Glutamatergic neuron (in vitro differentiated cells): ENCODE measurements at places on chromosomes 4 and X. TPM values are rescaled to one million over a fixed set of nuclear protein-coding genes. Genes with fewer than 3 reads are reported as not detected.

DNA sequence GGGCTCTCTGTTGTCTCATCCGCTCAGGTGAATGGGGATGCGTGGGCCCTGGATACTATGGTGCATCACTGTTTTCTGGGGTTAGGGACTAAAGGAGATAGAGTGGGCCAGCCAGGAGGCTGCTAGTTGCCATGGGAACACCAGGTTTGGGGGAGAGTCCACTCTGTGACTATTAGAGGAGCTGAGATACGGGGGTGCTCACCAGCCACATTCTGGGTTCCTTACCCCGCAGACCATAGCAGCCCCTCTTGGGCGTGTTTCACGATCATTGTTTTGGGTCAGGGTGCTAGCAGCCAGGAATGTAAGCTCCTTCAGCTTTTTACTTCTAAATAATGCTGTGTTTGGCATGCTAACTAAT, 4.6 kb downstream of the EFNB1 start:
- peaks cover 6% of the 10 kb centered on the region for H3K27me3 ChIP-seq
- no peak overlapping the region for H3K27ac ChIP-seq
- H3K36me3 ChIP-seq: no peaks in the 10 kb centered on the region
- peaks cover 7% of the 10 kb centered on the region for H3K4me1 ChIP-seq

DNA sequence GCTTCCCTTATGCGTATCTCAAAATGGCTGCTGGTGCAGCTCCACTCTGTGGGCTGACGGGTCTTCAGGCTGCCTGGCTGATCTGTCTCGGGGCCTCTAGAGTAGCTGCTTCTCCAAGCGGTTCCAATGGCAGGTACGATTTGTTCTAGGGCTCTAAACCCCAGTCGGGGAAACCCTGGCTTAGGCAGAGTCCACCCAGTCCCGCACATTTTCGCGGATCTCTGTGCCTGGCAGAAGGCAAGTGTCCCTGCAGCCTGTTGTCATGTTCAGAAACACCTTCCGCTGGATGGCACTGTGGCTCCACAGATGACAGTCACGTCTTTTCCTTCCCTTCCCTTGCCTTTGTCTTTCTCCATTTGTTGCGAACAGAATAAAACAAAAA, 54.4 kb downstream of the NBDY start:
- no peak overlapping the region for H3K4me3 ChIP-seq
- H3K27me3 ChIP-seq: peaks cover 3% of the 10 kb centered on the region
- no peak for DNase-seq
- H3K36me3 ChIP-seq: peaks cover 4% of the 10 kb centered on the region

Gene MAGEA10
- total RNA-seq: not detected

GRCh38 chr4:7233601-7234000, 41.3 kb downstream of the SORCS2 start:
- no peak overlapping the region for H3K27ac ChIP-seq
- no peaks in the 10 kb centered on the region for H3K27me3 ChIP-seq
- no peak overlapping the region for H3K4me3 ChIP-seq
- H3K4me1 ChIP-seq: peaks cover 2% of the 10 kb centered on the region
- DNase-seq: no peak

Gene NAA15
- 44.9 TPM for total RNA-seq

GRCh38 chr4:16685536-16685935, 212.9 kb downstream of the LDB2 start:
- no peak overlapping the region for H3K27ac ChIP-seq
- H3K4me3 ChIP-seq: peak overlapping the region; percentile 15
- no peaks in the 10 kb centered on the region for H3K36me3 ChIP-seq
- H3K4me1 ChIP-seq: peaks cover 25% of the 10 kb centered on the region
- DNase-seq: no peak
- no peaks in the 10 kb centered on the region for H3K27me3 ChIP-seq

Gene DEFB131A
- total RNA-seq: not detected

- H3K27me3 ChIP-seq: no peaks in the 10 kb centered on the region
- no peaks in the 10 kb centered on the region for H3K36me3 ChIP-seq
- H3K4me1 ChIP-seq: no peaks in the 10 kb centered on the region
- no peak overlapping the region for H3K4me3 ChIP-seq
- no peak for DNase-seq
- no peak overlapping the region for H3K27ac ChIP-seq
Observed at GRCh38 chrX:139803224-139803623, 95.3 kb upstream of the MCF2 start.

DNA sequence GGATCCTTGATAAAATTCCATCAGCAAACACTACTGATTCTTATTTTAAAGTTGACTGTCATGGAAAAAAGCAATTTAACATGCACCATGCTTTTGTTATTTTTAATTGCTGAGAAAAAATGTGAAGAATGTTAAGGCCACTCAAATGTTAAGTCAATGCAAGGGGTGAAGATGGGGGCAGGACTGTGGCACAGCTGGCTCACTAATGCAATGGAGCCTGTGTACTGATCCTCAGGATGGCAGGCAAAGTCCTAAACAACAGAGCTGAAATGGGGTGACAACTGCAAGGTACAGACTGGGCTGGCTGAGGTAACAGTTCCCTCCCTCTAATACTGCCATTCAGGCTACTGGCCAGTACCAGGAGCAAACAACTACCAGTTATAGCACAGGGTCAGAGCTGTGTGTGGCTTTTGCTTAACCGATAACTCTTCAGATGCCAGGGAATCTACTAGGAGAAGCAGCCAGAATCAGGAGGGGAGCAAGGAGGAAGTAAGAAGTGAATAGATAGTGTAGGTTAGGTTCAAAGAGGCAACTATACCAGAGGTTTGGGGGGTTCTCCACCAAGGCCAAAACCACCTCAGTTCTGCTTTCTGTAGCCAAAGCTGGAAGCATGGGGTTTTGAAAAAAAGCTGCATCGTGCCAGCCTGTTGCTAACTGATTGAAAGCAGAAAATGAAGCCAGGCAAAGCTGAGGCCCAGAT, 372.6 kb downstream of the OPHN1 start:
- H3K27ac ChIP-seq: no peak overlapping the region
- DNase-seq: no peak
- no peaks in the 10 kb centered on the region for H3K4me1 ChIP-seq
- H3K36me3 ChIP-seq: no peaks in the 10 kb centered on the region

DNA sequence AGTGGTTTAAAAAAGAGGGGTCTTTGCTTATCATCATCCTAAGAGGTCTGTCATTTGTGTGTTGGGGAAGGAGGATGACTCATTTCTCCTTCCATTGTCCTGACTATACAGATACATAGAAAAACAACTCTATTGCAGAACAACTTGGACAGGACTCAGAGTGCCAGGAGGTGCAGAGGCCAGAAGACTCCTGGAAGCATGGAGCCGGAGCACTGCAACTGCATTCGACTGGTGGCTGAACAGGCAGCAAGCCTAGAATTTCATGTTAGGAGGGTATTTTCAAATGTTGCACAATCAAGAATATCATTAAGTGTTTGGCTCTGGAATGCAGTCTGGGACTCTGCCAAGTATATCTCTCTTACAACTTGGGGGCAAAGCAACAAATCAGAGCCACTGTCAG, 35.0 kb upstream of the MAML3 start:
- H3K4me3 ChIP-seq: no peak overlapping the region
- DNase-seq: no peak

GRCh38 chrX:53374222-53374820, 48.1 kb downstream of the SMC1A start:
- H3K36me3 ChIP-seq: no peaks in the 10 kb centered on the region
- H3K4me3 ChIP-seq: no peak overlapping the region
- no peaks in the 10 kb centered on the region for H3K4me1 ChIP-seq
- no peak for DNase-seq
- H3K27me3 ChIP-seq: peaks cover 2% of the 10 kb centered on the region

DNA sequence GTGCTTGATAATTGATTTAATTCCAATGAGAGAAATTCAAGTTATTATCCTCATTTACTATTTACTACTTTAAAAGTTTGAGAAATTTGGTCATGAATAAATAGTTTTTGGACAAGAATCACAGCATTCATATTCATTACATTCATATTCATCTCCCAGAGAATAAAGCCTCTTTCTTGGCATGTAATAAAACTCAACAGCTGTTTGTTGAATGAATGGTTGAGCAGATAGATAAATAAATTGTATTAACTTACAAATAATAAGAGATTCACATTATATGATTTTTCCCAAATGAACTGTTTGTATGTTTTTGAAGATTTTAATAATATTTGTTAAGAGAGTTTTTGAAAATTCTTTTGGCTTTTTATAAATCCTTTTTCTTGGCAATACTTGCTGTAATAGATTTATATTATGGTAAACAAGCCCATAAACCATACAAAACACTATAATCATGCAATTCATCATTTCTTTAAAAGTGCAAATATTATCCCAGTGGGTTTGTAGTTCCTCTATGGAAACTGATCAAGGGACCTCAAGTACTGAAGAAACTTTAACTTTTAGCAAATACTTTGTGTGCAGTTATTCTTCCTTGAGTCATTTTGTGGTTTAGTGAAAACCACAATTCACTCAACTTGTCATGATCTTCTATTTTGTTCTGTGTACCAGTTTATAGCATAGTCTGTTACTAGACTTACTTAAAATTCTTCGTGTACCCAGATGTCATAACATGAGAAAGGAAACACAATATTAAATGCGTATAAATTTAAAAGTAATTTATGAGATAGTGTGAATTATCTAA, 371.8 kb downstream of the ADGRL3 start:
- H3K4me3 ChIP-seq: no peak overlapping the region
- H3K4me1 ChIP-seq: no peaks in the 10 kb centered on the region
- no peak for DNase-seq
- H3K27ac ChIP-seq: no peak overlapping the region
- H3K27me3 ChIP-seq: no peaks in the 10 kb centered on the region

DNA sequence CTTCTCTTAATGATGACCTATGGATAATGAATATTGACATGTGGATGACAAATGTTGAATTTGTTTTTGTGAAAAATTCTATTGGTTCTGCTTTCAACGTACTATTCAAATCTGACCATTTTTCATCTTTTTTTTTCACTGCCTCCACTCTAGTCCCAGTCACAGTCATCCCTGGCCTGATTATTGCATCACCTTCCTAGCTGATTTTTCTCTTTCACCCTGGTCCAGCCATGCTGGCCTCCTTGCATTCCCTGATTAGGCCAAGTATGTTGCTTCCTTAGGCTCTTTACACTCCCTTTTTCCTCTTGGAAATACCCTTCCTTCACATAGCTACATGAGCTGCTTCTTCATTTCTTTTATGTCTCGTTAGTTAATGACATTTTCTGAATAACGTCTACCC, 58.1 kb upstream of the MAP9 start:
- no peak overlapping the region for H3K4me3 ChIP-seq
- H3K36me3 ChIP-seq: no peaks in the 10 kb centered on the region
- peaks cover 2% of the 10 kb centered on the region for H3K27me3 ChIP-seq
- H3K4me1 ChIP-seq: no peaks in the 10 kb centered on the region
- DNase-seq: no peak

- peak; percentile 91 for DNase-seq
- no peaks in the 10 kb centered on the region for H3K36me3 ChIP-seq
- H3K27me3 ChIP-seq: peaks cover 2% of the 10 kb centered on the region
- H3K27ac ChIP-seq: peak within 1 kb of the TSS; percentile 86
Observed at GRCh38 chr4:94451695-94452475, at the start of gene PDLIM5. Gene PDLIM5 (plus strand): TSS chr4:94451942. CDS start chr4:94455289, 3,347 bp downstream.

Gene EPGN
- not detected for total RNA-seq
